Caudate nucleus (tissue), 63 donors: ENCODE measurements at places on chromosomes 12 and 14.

GRCh38 chr14:104794993-104795780 is at the start of gene AKT1:
Gene AKT1, minus strand, starts transcription at chr14:104795748. Its CDS starts 3,105 bp downstream, at chr14:104792643.
- DNase-seq, result no peak

GRCh38 chr12:131105736-131106348 is 152.1 kb downstream of the ADGRD1 start:
- peak; percentile 43 for DNase-seq

DNA sequence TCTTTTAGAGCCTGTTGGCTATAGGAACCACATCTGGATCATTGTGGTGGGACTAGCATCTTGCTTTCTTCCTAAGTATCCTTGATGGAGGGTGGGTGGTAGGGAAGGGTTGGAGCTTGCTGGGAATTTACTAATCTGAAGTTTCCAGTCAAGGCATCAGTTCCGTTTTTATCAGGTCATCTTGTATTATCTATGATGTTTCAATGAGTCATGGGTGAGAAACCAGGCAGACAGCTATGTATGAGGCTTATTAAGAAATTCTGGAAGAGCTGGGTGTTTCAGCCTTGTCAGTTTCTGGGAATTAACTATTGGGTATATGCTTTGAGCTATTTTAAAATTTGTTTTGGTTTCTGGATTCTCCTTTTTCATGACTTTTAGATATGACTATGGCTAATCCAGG is 11.3 kb downstream of the TSFM start:
- DNase-seq, result no peak

DNA sequence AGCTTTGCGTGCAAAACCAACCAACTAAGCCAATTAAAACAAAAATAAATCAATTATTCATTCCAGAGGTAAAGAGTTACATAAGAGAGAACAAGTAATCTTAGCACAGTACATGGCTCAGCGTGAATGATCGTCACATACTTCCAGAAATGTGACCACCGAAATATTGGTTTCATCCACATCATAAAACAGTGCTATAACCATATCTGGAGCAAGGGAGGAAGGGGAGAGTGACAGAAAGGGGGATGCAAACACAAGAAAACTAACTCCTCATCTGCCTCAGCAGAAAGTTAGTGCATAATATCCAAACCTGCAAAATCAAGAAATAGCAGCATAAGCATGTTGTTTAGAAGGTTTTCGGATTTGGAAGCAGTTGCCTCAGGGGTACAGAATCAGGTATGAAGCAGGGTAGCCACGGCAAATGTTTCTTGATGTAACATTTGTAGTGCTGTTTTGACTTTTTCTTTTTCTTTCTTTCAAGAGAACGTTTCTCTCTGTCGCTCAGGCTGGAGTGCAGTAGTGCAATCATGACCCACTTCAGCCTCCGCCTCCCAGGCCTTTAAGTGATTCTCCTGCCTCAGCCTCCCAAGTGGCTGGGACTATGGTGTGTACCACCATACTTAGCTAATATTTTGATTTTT is 93.9 kb upstream of the EGLN3 start:
- no peak for DNase-seq

DNA sequence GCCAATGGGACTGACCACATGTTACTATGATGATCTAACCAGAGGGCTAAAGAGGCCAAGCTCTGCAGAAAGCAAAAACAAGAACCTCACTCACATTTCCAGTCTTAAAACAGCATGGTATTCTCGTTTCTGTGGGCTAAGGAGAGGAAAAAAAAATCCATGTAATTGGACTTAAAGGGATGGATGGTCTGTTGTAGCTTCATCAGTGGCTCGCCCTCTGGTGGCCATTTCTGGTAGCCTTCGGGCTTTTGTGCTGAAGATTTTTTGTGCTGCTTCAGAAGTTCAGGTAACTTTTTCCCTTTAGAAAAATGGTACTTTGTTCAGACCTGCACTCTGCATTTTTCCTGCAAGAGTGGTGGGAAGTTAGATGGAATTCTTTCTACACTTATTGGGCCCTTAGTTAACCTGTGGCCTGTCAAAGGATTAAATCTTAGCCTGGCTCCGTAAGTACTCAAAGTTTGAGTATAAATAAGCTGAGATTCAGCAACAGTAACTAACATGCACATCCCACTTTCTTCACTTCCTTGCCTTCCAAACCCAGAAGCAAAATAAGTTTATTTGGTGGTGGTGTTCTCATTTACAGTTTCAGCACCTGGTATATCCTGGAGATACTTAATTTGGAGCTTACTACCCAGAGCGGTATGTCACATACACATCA is 22.3 kb downstream of the DCAF4 start:
- DNase-seq, result peak; percentile 35

DNA sequence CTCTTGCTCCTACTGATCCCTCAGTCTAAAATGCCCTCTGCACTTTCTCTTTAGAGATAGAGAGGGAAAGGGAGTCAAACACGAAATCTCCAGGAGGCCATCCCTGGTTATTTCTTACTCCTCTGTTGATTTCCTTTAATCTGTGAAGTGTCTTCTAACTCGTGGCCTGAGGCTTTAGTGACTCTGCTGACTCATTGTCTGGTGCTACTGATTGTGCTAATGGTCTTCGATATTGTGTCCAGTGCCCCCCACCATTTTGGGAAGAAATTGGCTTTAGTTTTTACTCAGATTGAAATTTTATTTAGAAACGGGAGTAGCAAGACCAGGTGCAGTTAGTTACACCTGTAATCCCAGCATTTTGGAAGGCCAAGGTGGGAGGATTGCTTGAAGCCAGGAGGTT is 839 bp downstream of the CLEC9A start:
- no peak for DNase-seq

GRCh38 chr14:33432407-33433023 is 493.8 kb downstream of the NPAS3 start:
- DNase-seq, result no peak

DNA sequence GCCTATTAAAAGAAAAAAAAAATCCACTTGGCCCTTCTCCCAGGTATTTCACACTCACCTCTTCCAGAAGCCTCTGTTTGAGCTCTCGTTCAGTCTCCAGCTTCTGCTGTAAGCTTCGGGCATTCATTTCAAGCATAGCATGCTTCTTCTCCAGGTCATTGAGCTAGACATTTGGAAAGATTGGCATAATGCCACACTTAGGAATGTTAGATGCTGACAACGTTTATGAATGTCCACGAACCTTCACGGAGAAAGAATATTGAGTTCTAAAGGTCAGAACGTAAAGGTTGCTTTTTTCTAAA is 60.5 kb downstream of the PRKAB1 start:
- DNase-seq, result no peak

DNA sequence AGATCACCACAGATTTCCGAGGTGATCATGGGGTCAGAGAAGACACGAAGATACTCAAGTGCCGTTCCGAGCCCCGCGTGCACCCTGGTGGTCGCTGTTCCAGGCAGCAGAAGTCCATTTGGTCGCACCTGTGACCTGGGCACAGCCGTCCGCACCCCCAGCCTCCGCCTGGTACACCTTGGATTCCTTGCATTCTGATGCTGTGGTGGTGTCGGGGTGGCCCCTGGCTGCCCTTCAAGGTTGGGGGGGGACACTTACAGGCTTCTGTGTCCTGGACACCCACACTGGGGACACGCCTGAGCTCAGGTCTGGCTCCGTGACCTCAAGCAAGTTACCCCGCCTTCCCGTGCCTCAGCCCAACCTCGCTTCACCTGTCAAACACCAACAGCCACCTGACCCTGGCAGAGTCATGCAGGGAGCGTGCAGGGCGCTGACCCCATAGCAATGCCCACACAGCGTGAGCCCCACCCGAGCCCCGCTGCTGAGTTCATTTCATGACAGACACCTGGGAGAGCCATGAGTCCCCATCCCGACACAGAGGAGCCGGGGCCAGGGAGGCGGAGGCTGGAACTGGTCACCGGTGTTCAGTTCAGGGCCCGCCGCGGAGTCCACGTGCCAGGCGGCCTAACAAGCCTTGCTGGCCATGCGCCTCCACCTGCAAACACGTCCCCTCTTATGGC is 17.9 kb upstream of the GALNT9 start:
- DNase-seq, result no peak

- DNase-seq, result no peak
These were observed 668 bp downstream of the TRIP11 start for GRCh38 chr14:92039063-92039718.

DNA sequence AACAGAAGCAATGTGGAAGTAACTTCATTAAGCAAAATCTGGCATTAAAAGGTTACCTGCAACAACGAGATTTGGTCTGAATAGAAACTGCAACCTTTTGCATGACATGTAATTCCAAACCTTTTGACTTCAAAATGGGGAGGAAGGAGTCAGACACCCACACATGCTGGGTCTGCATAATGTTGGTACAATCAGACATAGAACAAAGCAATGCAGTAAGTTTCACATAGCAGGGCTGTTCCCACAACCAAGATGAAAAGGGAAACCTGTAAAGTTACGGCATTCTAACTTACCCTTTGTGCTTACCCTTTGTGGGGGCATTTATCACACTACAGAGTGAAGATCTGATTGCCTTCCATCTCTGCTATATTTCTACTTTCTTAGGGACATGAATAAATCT is 10.1 kb upstream of the SLC35F4 start:
- DNase-seq, result no peak

- no peak for DNase-seq
These were observed 44.7 kb downstream of the GPHB5 start for GRCh38 chr14:63273717-63274655.

GRCh38 chr14:39763402-39763890 is 331.2 kb upstream of the FBXO33 start:
- DNase-seq, result no peak

DNA sequence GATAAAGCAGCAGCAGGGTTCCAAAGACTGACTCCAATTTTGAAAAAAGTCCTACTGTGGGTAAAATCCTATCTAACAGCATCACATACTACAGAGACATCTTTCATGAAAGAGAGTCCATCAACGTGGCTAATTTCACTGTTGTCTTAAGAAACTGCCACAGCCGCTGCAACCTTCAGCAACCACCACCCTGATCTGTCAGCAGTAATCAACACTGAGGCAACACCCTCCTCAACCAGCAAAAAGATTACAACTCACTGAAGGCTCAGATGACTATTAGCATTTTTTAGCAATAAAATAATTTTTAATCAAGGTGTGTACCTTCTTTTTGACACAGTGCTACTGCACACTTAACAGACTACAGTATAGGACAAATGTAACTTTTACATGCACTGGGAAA is 6.6 kb downstream of the CAPRIN2 start:
- no peak for DNase-seq

GRCh38 chr12:77354766-77355362 is 289.5 kb upstream of the E2F7 start:
- no peak for DNase-seq

- no peak for DNase-seq
These were observed 24.9 kb upstream of the SPPL3 start for GRCh38 chr12:120928864-120929652.

DNA sequence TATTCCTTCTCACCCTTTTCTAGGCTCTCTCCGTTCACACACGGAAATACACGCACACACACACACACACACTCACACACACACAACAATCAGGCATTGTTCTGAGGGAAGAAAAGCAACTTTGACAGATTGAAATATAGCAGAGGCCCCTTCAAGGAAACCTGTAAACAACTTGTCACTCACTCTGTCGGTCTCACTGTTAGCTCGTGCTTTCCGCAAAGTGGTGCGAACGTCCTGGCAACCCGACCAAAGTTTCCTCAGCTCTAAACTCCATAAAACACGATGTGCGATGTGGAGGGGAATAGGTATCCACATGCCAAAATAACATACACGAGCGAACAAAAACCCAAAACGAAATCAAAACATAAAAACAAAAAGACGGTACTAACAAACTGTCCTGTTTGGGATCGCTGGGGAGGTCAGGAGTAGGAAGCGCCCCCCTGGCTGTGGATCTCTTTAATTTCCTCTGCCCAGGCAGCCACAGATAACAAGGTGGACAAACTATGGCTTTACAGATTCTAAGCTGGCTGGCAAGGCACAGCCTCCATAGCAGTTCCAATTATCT is 822 bp upstream of the SOX5 start:
- no peak for DNase-seq

DNA sequence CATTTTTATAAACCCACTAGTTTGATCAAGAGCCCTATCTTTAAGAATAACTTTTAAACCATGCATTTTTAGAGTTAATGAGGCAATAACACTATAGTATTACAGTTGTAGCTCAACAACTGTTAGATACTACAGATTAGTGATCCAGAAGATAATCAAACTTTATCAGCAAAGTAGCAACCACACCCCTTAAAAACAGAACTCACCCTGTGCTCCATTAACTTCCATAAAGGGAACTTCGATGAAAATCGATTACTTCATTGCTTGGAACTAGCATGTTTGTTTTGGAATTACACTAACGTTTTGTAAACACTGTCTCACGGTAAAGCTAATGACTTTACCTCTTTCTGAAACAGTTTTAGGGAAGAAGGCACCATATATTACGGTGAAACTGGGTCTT is 1.4 kb downstream of the SGPP1 start:
- DNase-seq, result no peak

DNA sequence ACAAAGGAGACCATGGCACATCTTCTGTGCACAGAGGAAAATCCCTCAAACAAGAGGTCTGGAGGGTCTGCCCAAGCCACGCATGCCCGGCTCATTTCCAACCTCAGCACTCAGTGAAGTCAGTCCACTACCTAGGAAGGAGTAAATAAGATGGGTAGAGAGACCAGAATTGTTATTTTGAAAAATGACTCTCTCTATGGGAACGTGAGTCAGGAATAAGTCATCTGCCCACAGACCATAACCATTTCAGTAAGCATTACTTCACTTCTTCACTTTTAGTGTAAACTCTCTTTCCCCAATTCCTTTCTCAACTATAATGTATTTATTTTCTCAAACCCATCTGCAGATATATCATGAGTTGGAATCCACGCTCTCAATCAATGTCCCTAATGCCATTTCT is 1039.9 kb upstream of the USP15 start:
- DNase-seq, result no peak

DNA sequence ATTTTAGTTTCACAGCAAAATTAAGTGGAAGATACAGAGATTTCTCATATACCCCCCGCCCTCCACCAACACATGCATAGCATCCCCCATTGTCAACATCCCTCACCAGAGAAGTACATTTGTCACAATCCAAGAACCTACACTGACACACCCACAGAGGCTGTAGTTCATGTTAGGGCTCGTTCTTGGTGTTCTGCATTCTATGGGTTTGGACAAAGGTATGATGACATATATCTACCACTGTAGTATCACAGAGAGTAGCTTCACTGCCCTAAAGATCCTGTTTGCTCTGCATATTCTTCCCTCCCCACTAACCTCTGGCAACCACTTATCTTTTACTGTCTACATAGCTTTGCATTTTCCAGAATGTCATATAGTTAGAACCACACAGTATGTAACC is 444.6 kb upstream of the DCN start:
- DNase-seq, result no peak

- no peak for DNase-seq
These were observed 4.3 kb downstream of the ARL6IP4 start for GRCh38 chr12:122984612-122985337.
